ENCODE measurements at places on chromosomes 5 and 9.

DNA sequence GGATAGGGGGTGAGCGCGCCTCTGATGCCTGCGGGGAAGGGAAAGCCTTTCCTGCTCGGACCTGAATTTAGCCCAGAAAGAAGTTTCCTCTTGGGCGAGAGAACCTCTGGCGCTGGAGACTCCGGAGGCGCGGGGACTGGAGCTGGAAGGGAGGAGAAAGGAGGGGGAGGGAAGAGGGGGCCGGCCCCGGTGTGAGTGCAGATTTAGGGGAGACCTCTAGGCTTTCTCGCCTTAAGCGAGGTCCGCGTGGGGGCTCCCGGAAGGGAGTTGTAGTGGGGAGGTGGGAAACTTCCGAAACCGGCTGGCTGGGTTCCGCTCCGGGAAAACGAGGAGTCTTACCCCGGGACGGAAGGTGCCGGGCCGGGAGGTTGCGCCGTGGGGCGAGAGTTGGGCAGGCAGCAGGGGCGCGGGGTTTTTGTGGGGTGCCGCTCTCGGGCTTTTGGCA, 1.3 kb downstream of the PCSK5 start:
- DNase-seq = no peak

GRCh38 chr5:137280656-137281055, 218.5 kb downstream of the SPOCK1 start:
- DNase-seq = no peak

DNA sequence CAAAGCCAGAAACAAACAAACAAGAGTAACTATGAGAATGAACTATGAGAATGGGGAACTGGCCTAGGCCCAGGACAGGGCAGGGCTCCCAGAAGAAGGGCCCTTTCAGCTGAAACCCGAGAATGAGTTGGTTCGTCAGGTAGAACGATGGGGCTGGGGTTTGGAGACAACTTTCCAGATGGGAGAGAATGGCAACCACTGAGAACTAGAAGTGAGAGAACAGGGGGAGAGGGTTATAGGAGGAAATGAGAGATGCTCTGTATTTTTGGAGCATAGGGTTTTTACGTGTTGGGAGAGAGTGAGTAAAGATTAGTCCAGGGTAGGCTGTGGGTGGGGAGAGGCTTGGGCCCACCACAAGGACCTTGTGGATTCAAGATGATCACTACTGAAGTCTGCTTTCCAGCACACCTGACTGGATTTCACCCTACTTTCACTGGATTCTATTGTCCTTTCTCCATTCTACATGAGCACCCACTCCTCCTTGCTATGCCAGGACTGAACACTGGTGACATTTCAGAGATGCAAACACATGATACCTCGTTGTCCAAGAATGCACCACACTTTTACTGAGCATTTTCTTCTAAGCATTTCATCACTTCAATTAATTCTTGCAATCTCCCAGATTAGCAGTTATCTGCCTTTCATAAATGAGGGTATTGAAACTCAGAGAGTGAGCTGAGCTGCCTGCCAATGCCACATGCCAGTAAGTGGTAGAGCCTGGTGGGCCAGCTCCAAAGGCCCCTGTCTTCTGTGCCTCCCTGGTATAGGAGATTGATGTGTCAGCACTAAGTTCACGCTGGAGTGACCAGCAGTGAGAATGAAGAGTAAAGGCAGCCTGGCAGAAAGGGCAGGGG, 3.2 kb upstream of the TMEM268 start:
- DNase-seq = no peak

GRCh38 chr9:137064027-137064879, 6.1 kb downstream of the SAPCD2 start:
- no peak for DNase-seq

DNA sequence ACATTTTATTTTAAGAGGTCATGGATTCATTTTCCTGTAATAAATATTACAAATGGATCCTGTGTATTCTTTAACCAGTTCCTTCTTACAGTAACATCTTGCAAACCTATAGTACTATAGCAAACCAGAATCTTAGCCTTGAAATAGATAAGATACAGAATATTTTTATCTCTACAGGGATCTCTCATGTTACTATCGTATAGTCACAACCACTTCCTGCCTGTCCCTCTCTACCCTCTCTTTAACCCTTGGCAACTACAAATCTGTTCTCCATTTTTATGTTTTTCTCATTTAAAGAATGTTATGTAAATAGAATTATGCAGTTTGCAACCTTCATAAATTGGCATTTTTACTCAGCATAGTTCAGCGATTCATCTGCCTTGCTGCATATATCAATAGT, 454.0 kb downstream of the DIRAS2 start:
- DNase-seq = no peak

- DNase-seq = no peak
Observed at GRCh38 chr5:61167382-61167781, 5.1 kb upstream of the SMIM15 start.

DNA sequence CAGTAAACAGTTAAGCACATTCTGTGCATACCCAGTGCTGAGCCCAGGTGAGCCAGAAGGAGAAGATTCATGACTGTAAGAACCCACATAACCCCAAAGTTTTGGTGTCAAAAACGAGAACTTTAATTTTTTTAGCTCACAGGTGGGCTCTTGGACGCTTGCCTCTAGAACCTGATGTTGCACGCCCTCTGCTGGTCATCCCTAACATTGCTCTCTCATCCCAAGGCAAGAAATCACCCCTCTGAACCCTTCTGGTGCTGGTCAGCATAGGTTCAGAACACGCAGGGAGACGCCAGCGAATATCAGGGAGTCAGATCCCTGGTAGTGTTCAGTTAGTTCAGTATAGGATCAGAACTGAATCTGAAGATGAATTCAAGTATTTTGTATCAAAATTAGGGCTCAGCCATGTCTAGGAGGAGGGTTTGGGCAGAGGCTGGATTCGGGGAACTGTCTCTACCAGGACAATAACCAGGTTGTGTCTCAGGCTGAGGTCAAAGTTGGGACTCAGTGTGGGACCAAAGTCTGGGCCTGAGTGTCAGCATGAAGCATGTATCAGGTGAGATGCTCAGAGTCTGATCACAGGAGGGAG, 4.1 kb upstream of the DNAJB5 start:
- DNase-seq = no peak

DNA sequence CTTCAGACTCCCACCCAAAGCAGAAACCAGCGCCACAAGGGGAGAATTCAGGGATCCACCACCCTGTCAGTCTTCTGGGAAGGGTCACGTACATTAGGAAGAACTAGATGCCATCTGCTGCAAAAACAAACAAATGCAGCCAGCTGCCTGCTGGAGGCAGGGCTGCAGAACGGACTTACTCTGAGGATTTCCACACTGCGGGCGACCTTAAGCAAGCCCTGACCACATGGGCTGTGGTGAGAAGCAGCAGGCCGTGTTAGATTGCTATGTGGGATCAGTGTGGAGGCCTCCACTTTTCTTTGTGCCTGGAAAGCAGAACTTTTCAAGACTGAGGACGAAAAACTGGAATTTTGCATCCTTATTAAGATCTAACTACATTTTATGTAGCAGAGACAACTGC, 13.4 kb upstream of the LTC4S start:
- no peak for DNase-seq

GRCh38 chr5:94849821-94850736, 231.6 kb downstream of the SLF1 start:
- DNase-seq = no peak

DNA sequence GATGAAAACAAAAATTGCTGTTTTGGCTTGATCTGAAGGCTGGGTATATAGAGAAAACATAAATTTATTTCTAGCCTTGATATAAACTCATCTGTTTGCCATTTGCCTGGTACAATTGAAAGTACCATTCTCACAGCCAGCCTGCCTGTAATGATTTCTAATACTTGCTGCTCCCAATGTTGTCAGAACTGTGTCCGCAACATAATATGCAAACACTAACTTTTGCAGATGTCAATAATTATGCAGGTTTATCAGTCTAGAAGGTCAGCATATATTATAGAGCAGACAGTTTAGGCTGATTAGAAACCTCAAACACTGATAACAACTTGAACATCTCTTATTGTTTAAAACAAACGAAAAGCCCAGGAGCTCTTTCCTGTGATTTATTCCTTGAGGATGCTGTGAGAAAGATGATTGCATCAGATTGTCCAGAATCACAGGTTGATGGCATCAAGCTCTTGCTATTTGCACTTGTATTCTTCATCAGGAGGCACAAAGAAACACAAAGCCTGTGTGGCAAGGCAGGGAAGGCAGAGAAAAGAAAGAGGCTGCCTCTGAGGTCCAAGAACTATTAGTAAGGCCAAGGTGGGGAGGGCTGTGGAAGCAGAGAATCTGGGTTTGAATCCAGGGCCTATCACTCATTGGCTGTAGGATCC, 21.4 kb upstream of the HMHB1 start:
- no peak for DNase-seq

GRCh38 chr9:76910861-76911260, 4.9 kb upstream of the PRUNE2 start:
- DNase-seq = no peak

DNA sequence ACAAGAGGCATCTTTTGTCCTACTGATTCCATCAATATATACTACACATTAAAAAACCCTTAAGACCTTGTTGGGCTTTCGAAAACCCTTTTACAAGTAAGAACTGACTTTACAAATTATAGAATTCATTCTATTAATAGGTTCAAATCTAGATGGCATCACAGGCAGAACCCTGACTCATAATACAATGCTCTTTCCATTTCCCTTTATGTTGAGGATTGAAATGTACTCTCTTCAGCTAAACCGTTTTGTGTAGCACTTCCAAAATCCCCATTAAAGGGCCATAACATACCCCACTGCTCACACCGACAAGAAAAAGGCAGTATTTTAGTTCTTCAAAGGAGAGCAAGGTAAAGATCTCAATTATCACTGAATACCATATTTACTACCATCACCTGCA, 11.2 kb downstream of the CSNK1A1 start:
- no peak for DNase-seq

GRCh38 chr9:105333076-105333475, 88.6 kb downstream of the SLC44A1 start:
- DNase-seq = no peak

DNA sequence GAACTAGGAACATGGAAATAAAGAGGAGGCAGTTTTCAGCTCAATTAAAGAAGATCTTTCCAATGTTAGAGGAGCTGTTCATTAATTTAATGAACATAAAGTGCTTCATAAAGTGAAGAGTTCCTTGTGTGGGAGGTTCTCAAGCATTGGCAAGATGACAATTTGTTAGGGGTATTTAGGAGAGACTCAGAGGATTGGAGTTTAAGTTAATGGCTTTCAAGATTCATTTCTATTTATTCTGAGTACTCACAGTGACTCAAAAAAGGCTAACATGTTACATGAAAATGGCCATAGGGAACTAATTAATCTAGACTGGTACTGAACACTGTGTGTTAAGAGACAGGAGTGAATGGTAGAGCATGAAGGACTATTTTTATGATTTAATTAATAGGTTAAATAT, 55.4 kb upstream of the CDH12 start:
- DNase-seq = no peak

GRCh38 chr5:75331-76320, 16.3 kb upstream of the PLEKHG4B start:
- DNase-seq = no peak

GRCh38 chr5:115351356-115352195, 55.1 kb upstream of the CCDC112 start:
- no peak for DNase-seq
